ENCODE measurements at places on chromosomes 16 and 17.

- no peak for DNase-seq
Measured at GRCh38 chr16:976389-976931, 5.1 kb upstream of the SOX8 start.

DNA sequence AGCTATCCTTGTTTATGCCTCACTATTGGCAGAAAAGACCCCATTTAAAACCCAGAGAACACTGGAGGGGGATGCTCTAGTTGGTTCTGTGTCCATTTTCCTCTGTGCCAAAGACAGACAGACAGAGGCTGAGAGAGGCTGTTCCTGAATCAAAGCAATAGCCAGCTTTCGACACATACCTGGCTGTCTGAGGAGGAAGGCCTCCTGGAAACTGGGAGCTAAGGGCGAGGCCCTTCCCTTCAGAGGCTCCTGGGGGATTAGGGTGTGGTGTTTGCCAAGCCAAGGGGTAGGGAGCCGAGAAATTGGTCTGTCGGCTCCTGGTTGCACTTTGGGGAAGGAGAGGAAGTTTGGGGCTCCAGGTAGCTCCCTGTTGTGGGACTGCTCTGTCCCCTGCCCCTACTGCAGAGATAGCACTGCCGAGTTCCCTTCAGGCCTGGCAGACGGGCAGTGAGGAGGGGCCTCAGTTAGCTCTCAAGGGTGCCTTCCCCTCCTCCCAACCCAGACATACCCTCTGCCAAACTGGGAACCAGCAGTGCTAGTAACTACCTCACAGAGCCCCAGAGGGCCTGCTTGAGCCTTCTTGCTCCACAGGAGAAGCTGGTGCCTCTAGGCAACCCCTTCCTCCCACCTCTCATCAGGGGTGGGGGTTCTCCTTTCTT lies 56.1 kb downstream of the IGF2BP1 start:
- DNase-seq = no peak

DNA sequence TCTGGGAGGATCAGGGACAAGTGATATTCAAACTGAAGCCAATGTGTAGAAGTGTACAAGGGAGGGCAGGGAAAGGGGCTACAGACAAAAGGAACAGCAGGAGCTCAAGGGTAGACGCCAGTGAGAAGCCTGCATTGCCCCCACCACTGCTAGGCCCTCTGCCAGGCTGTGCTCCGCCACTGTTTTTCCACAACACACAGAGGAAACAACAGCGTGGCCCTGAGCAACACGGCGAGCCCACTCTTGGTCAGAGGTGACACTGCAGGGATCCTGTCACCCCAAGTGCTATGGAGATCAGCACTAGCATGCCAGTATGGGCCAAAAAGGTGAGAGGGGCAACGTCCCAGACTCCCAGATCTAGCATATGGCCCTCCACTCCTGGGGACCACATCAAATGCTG lies 23.4 kb downstream of the MYO18A start:
- no peak for DNase-seq

GRCh38 chr16:27685807-27686206 lies 135.9 kb downstream of the KATNIP start:
- no peak for DNase-seq

DNA sequence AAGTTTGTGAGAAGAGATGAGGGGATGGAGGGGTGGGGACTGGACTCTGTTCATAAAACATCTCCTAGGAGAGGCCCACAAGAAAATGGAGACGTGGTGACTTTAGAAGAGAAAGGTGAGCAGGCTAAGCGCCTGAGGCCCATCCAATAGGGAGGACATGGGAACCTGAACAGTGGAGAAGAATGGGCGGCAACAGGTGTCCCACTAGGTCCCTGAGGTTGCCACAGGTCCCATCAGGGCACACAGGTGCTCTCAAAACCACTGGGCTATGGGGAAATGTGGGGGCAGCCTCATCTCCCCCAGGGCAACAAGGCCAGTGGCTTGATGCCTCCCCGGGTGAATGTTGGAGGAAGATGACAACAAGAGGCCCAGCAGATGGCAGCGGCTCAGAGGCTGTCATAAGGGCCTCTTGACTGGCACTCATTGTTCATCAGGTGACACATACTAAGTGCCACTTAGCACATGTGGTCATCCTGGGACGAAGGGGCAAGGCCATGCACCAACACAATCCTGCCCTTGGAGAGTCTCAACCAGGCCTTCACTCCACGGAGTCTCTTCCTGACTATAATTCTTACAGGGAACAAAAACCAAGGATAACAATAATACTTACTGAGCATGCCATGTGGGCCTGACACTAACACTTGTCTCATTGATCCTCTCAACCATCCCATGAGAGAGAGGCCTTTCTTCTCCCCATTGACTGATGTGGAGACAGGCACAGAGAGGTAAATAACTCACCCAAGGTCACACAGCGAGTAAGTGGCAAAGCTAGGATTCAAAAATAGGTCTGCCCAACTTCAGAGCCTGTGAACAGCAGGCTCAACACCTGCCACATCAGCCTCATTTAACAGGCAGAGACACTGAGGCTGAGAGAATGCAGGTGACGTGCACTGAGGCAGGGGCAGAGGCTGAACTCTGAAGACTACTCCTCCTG lies 38.0 kb downstream of the CUEDC1 start:
- DNase-seq = no peak

- no peak for DNase-seq
Measured at GRCh38 chr17:81049372-81049911, 14.5 kb downstream of the BAIAP2 start.

- no peak for DNase-seq
Measured at GRCh38 chr17:63032142-63032541, 66.1 kb downstream of the TANC2 start.

- no peak for DNase-seq
Measured at GRCh38 chr17:74343121-74343520, 17.1 kb downstream of the KIF19 start.

- no peak for DNase-seq
Measured at GRCh38 chr16:74140557-74140956, 156.1 kb upstream of the PSMD7 start.

GRCh38 chr17:14840616-14841231 lies 424.4 kb downstream of the PMP22 start:
- DNase-seq = no peak

DNA sequence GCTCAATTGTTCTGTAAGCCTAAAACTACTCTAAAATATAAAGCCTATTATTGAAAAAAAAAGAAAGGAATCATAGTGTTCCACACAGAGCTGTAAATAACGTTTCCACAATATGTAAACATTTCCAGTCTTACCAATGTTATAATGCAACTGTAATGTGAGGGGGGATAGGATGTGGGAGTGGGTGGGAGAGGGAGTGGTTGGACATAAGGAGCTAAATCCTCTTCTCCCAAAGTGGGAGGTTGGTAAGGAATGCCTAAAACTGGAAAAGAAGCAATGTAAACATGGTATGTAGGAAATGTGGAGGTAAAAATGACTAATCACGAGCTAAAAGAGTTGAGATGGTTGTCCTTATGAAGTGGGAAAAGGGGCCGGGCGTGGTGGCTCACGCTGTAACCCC lies 17.6 kb upstream of the SBK1 start:
- no peak for DNase-seq

GRCh38 chr17:5816491-5817070 lies 232.3 kb upstream of the NLRP1 start:
- DNase-seq = no peak

GRCh38 chr17:4152471-4152870 lies 9.5 kb downstream of the CYB5D2 start:
- no peak for DNase-seq

DNA sequence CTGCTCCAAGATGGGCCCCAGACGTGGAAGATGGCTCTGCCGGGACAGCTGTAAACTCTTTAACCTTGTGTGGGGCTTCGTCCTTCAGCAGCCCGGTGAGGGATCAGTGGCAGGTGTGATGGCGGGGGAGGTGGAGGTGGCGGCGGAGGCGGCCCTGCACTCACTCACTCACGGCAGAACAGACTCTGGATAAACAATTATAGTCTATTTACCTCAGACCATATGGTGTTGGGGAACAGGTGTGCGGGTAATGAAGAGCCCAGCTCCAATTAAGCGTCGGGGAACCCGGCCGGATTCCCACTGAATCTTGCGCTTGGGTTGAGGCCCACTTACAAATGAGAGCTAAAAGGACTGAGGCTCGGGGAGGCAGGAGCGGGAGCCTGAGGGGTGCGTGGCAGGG lies 104.3 kb upstream of the SDK2 start:
- no peak for DNase-seq

DNA sequence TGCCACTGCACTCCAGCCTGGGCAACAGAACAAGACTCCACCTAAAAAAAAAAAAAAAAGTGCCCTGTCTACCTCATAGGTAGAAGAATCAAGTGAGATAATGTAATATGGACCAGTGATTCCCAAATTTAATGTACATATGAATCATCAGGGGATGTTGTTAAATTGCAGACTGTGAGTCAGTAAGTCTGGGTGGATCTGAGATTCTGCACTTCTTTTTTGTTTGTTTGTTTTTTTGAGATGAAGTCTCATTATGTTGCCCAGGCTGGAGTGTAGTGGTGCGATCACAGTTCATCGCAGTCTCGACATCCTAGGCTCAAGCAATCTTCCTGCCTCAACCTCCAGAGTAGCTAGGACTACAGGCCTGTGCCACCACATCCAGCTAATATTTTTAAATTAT lies 31.6 kb downstream of the HOXB1 start:
- no peak for DNase-seq

DNA sequence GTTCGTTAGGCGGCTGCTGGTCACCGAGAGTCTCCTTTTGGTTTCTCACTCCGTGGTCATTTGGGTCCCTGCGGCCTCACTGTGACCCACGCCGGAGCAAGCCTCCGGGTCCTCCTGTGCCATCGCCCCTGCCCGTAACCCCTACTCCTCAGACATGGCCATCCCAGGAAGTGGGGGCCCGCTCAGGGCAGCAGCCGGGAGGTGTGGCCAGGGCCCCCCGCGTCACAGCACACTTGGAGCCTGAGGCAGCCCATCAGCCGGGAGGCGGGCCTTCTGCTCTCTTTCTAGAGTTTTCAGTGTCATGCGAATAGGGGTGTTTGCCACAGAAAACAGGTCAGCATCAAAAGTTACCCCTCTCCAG lies 7.9 kb upstream of the WFIKKN1 start:
- no peak for DNase-seq

DNA sequence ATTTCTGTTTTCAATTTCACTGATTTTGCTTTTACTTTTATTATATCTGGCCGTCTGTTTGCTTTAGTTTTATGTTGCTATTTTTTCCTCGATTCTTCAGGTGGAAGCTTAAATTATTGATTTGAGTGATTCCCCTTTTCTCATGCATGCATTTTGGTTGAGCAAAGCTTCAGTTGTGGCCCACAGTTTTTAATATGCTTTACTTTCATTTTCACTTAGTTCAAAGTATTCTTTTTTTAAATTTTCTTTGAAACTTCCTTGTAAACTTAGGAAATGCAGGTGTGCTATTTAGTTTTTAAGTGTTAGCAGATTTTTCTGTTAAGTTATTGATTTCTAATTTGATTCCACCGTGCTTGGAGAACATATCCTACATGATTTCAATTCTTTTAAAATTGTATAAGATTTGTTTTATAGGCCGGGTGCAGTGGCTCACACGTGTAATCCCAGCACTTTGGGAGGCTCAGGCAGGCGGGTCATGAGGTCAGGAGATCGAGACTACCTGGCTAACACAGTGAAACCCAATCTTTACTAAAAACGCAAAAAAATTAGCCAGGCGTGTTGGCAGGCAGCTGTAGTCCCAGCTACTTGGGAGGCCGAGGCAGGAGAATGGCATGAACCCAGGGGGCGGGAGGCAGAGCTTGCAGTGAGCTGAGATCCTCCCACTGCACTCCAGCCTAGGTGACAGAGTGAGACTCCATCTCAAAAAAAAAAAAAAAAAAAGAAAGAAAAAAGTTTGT lies 531.2 kb downstream of the KIF2B start:
- no peak for DNase-seq

- no peak for DNase-seq
Measured at GRCh38 chr17:59401725-59402124, 70.3 kb downstream of the YPEL2 start.

- no peak for DNase-seq
Measured at GRCh38 chr17:11641521-11642275, 43.4 kb downstream of the DNAH9 start.

- no peak for DNase-seq
Measured at GRCh38 chr16:89572073-89572484, 3.5 kb upstream of the CPNE7 start.

Data from DND-41 (cell line).